ENCODE measurements at places on chromosomes 1 and 21. TPM values are rescaled to one million over a fixed set of nuclear protein-coding genes. Genes with fewer than 3 reads are reported as not detected.

OR14A16 gene
- not detected for total RNA-seq

LCE3D gene
- not detected for total RNA-seq

FMO1 gene
- not detected for total RNA-seq

ELAPOR1 gene
- 1.4 TPM for total RNA-seq

ST6GALNAC3 gene
- total RNA-seq = 0.28 TPM

LCE3E gene
- total RNA-seq = not detected

CCDC30 gene
- total RNA-seq = 0.76 TPM

SLC19A1 gene
- total RNA-seq = 110 TPM

SDC3 gene
- not detected for total RNA-seq

C1orf94 gene
- not detected for total RNA-seq

EPHA8 gene
- total RNA-seq = not detected

BARHL2 gene
- not detected for total RNA-seq

WNT9A gene
- 0.11 TPM for total RNA-seq

STYXL2 gene
- total RNA-seq = not detected

SESN2 gene
- total RNA-seq = 26.4 TPM

IGFN1 gene
- total RNA-seq = not detected

GPR37L1 gene
- total RNA-seq = not detected

SAMD11 gene
- not detected for total RNA-seq

MYCL gene
- 0.33 TPM for total RNA-seq

PI4KB gene
- total RNA-seq = 69.9 TPM

PRELP gene
- total RNA-seq = not detected

TNFRSF8 gene
- 16.3 TPM for total RNA-seq

ACTN2 gene
- 0.17 TPM for total RNA-seq

UBL4B gene
- not detected for total RNA-seq

FCGR3B gene
- 2.7 TPM for total RNA-seq

RPTN gene
- not detected for total RNA-seq

SAMSN1 gene
- total RNA-seq = 383 TPM

SEMA4A gene
- total RNA-seq = 3.9 TPM

Measured in natural killer cell treated with Interleukin-12 subunit alpha and Interleukin-12 subunit beta and Interleukin-15 and Interleukin-18, amount 100 ng/mL, for 72 hours (primary cell).